ENCODE measurements at places on chromosomes 2 and 18.

GRCh38 chr2:112332123-112332696 lies 56.8 kb downstream of the ZC3H6 start:
- no peak for DNase-seq

DNA sequence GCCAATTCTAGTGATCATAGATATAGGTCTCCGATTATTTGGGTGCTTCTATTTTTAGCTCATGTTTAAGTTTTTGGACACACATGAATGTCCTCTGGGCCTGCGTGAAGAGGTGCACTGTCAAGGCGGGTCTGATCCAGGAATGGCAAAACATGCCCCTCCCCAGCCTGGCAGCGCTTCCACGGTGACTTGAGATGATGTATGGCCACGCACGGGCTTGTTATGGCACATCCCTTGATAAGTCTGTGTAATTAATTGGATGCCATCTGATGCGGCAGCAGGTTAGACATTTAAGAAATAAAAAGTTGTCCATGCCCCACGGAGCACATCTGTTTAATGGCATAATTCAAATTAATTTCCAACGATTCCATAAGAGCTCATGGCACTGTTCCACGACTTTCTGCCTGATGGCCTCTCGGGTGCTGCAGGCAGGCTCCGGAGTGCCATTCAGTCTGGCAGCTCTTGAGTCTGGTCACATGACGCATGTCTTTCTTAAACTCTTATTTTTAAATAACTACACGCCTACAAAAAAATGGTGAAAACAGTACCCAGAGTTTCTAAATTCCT lies 151.4 kb downstream of the ACKR3 start:
- DNase-seq, result no peak

- no peak for DNase-seq
Measured at GRCh38 chr2:113219889-113220641, 46.3 kb downstream of the PSD4 start.

DNA sequence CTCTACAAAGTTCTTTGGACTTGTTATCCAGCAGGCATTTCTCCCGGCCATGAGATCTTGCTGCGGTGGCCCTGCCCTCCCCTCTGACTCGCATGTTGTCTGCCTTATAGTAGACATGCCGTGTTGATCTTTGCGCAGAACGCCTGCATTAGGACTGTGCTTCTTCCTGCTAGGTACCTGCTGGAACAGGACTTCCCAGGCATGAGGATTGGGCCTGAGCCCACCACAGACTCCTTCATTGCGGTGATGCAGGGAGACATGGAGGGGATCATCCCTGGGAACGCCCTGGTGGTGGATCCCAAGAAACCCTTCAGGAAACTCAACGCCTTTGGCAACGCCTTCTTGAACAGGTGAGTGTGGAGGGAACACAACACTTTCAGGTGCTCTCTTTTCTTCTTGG lies 10.1 kb downstream of the EHD3 start:
- no peak for DNase-seq

- DNase-seq, result no peak
Measured at GRCh38 chr18:61841706-61842105, 51.1 kb downstream of the RNF152 start.

All from NCI-H1417 treated with DMSO at 0.1 percent for 48 hours (cell line).